ENCODE measurements at places on chromosomes 11 and 22.

DNA sequence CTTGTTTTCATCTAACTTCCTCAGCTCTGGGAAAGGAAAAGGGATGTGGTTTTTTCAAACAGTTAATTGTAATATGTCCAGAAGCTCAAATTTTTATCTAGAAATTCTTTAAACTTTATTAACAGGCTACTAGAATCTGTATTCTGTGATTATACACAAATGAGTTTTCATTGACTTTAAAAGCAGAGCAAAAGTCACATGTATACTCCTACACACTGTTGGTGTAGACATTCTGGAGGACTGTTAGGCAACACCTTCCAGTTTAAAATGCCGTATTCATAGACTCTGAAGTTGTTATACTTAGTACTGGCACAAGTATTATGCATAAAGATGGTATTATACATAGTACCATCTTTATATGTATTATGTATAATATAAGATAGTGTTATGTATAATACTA is 64.9 kb downstream of the SPECC1L start:
- DNase-seq: no peak

DNA sequence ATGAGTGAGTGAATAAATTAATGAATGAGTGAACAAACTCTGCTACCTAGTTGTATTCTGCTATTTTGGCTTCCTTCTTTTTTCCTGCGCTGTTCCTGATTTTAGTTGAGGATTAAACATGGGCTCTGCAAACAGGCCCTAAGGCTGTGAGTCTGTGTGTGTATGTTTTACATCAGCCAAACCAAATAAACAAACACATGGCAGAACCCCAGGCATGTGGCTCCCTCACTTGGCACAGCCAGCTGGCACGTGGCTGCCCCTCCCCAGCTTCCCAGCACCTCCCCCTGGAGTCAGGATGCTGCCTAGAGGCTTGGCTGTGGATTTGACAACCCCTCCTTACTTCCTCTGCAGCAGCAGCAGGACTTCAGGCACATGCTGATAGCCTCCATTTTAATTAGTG is 593.2 kb downstream of the INSC start:
- no peak for DNase-seq

- DNase-seq: no peak
Observed at GRCh38 chr22:39896313-39896996, 2.9 kb upstream of the ENTHD1 start.

DNA sequence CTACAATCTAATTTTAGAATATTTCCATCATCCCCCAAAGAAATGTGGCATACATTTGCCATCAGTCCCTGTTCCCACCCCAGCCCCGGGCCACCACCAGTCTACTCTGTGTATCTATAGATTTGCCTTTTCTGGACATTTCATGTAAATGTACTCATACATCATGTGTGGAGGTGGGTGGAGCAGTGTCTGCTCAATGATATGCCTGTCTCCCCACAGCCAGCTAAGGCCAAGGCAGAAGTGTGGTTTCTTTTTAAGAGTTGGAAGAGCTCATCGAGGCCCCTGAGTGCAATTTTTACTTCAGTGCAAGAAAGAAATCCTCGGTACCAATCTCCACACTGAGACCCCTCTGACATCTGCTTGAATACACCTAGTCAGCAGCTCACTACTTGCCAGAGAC is 80.5 kb downstream of the TP53I11 start:
- DNase-seq: no peak

- DNase-seq: no peak
Observed at GRCh38 chr11:27582621-27583020, 76.1 kb upstream of the LIN7C start.

DNA sequence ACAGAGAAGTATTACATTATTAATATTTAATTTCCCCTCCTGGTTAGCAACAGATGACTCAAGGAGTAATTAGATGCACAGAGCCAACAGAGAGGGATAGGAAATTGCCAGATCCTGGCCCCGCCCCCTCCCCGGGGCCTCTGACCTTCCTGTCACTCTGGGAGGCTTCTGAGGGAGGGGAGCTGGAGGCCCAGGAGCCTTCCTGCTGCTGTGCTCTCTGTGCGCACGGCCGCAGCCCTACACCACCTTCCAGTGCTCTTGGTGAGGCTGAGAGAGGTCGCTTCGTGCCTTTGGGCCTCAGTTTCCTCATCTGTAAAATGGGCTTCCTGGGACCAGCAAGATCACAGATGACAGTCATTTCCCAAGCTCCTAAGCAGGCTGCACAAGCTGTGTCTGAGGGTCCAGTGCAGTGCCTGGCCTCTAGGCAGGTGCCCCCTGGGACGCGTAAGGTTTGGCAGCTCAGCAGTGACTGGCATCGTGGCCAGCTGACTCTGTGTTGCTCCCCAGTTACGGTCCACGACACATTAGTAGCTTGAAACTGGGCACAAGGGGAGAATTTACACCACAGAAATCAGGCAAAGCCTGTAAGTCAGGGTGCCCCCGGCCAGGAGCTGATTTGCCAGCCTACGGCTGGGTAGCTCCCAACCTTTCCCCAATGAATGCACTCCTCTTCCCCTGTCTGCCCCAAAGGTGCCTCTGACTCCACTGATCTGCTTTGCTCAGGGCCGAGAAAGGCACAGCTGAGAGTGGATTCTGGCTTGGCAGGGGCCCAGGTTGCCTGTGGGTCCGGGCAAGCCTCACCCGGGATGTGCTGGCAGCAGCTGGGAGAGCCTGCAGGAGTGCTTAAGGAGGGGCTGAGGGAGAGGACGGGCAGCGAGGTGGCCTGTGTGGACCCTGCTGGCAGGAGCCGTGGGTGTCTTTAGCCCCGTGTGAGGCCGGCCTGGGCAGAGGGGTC is 2.3 kb downstream of the ADORA2A start:
- DNase-seq: no peak

- DNase-seq: peak; percentile 56
Observed at GRCh38 chr22:38505541-38506117, 482 bp downstream of the DDX17 start.

DNA sequence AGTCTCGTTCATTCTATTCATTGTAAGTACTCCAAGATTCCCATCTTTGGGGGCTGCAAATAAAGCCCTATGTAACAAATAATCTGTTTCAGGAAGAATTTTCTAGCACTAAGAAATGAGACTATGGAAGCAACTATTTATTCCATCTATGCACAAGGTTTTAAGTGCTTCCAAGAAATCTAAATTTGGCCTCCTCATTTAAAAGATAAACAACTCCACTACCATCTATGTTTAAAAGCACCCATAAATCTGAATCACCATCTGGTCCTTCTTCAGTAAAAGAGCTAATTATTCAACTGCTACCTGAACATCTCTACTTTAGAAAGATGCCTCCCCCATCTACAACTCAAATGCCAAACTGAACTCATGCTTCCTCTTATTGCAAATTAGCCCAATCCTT is 547.3 kb upstream of the LRRC4C start:
- DNase-seq: no peak

DNA sequence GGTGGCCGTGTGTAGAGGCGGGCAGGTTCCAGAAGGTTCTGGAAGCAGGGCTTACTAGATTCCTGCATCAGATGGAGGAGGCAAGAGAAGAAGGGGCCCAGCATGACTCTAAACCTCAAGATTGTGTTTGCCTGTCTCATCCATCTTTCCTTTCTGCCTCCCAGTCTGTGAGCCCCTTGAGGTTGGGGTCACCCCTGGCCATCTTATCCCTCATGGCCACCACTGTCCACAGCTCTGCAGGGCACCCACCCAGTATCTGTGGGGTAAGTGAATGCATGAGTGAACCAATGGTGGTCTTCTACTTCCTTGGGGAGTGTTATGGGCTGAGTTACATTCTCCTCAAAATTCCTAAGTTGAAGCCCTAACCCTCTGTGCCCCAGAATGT is 79.3 kb downstream of the MYEOV start:
- DNase-seq: no peak

DNA sequence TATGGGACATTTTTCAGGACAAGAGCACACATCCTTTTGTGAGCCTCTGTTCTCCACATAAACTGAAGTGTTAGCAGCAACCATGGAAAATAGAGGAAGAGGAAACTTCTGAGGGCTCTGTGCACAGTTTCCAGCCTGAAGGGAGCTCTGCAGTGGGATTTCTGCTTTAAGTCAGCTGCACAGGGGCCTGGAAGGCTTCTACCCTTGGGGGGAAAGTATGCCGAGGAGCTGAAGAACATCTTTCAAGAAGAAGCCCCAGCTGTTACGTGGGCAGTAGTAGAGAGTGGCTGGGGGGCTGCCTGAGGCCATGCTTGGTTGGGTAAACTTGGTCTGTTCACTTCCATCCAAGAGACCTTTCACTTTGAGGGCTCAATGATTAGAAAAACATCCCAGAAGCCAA is 82.7 kb upstream of the EED start:
- no peak for DNase-seq

DNA sequence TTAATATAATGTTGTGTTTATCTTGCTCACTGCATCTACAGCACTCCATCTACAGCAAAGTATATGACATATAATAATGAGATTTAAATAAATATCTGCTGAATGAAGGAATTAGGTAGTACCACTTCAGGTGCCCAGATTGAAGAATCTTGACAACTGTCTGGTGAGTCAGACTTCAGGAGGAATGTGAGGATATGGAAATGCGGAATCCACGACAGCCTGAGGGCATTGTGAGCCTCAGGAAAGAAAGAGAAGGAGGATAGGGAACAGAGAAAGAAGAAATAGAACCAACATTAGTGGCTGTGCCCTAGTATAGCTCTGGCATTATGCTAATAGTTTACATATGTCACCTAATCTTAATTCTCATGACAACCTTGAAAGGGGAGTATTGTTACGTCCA is 304.4 kb downstream of the AASDHPPT start:
- no peak for DNase-seq

DNA sequence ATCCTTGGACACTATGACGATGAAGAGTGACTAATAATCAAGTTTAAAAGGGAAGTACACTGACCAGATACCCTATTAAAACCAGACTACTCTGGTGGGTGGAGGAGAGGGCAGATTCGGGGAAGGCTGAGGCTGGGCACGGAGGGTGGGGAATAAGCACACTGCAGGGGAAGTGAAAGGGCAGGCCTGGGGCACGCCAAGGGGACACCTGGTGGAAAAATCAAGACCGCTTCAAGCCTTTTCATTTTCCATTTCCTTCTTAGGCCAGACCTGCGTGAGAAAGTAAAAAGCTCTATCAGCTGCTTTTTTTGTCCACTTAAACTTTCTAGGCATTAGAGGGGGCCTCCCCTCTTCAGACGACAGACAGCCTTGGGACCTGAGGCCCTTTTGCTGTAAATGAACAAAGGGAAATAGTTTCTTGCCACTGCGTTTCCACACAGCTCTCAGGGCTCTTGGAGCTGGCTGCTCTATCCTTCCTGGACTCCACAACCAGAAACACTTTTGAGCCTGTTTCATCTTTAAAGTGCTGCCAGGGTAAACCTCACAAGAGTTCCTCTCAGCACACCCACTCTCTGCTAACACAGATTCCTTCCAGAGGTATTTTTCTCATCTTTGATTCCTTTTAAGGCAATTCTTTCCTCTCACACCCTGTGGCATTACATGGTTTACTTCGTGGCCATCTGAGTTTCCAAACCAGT is 25.0 kb upstream of the SERPIND1 start:
- DNase-seq: no peak

DNA sequence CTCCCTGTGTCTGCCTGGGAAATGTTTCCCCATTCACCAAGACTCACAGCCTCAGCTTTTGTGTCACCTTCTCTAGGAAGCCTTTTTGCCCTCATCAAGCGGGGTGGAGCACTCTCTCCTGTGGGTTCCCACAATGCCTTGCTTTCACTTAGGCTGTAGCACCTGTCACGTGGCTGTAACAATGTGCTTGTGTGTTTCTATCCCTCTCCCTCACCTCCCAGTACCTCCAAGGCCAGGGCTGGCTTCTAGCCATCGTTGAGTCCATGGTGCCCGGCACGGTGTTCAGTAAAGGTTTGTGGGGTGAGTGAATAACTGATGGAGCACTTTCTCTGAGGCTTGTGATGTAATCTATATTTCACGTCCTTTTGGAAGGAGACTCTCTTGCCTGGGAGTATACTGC is 153.2 kb downstream of the TTC17 start:
- DNase-seq: no peak

DNA sequence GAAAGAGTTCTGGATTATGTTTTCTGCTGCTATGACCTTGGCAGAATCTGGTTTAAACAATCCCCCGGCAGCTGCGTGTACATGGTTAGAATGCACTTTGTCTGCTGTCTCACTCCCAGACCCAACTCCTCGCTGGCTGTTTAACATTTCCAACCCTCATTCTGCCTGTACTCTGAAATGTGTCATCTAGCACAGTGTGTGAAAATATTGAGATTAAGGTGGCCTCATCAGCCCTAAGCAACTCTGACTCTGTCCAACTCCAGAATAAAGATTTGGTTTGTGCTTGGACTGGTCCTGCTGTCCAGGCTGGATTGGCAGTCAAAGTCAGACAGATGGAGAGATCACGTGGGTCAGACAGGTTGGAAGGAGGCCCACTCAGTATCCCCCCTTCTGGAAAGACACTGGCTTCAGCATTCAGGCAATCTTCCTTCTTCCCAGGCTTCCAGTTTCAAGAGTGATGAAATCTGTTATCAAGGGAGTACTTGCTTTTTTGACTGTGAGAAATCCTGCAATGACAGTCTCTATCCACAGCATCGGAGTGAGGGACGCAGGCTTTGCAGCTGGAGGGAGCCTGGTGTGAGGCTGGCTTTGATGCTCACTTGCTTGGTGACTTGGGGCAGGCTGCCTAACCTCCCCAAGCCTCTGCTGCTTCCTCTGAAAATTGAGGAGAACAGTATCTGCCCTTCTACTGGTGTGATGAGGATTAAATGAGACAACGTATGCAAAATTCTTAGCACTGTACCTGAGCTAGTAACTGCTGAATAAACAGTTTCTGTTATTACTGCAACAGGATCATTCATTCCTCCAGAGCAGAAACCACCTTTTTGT is 29.8 kb downstream of the ABTB2 start:
- DNase-seq: no peak

GRCh38 chr22:27748751-27749191 is 52.8 kb downstream of the MN1 start:
- no peak for DNase-seq

DNA sequence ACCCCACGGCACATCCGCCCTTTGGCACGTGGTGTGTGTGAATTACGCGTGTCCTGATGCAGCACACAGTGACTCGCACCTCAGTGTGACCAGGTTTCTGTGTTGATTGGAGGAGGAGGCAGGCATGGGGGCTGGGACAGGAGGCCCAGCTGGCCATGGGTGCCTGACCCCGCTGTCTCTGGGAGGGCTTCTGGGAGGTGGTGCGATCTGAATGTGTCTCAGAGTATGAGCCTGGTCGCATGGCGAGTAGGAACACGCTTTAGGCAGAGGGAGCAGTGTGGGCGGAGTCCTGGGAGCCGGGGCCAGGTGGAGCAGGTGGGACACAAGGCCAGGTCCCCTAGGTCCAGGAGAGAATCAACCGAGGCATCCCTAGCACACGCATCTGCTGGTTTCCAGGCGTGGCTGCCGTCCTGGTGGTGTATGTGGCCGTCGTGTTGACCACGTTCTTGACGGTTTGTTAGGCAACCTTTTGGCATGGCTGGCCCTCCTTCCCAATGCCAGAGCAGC is 5.7 kb downstream of the GRAMD4 start:
- no peak for DNase-seq

DNA sequence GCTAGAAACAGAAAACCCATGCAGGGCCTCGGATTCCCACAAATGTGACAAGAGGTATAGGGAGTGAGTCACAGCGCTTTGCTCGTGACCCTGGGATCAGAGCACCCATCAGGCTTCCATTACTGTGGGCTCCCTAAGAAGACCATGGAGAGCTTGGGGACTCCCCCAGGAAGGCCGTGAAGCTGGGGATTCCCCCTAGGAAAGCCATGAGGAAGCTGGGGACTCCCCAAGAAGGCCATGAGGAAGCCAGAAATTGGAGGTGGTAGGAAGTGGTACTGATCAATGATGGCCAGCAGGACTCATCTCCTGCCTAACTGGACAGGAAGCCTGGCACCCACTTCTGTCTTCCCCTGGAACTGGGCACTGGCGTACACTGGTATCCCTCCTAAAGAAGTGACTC is 10.1 kb upstream of the DCPS start:
- no peak for DNase-seq
